Kidney tubule cell (primary cell): ENCODE measurements at places on chromosomes 3 and 15.
A peak's percentile ranks its signal among the peaks of the same experiment; 100 is the strongest.

DNA sequence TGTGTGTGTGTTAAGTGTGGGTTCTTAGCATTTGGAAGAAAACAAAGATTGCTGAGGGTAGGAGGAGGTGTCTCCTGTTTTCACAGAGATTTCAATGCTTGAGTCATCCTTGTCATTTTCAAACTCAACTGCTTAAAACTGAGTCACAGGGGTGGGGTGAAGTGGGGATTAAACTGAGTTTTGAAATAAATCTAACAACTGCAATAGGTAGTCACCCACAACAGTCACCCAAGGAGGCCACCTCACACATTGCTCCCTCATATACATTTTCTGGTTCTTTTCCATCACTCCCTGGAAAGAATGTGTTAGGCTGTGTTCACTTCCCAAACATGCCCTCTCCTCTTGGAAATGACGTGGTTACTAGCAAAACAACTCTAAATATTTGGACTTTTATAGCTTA, 187.7 kb upstream of the CMC1 start:
- peak; percentile 63 for DNase-seq

DNA sequence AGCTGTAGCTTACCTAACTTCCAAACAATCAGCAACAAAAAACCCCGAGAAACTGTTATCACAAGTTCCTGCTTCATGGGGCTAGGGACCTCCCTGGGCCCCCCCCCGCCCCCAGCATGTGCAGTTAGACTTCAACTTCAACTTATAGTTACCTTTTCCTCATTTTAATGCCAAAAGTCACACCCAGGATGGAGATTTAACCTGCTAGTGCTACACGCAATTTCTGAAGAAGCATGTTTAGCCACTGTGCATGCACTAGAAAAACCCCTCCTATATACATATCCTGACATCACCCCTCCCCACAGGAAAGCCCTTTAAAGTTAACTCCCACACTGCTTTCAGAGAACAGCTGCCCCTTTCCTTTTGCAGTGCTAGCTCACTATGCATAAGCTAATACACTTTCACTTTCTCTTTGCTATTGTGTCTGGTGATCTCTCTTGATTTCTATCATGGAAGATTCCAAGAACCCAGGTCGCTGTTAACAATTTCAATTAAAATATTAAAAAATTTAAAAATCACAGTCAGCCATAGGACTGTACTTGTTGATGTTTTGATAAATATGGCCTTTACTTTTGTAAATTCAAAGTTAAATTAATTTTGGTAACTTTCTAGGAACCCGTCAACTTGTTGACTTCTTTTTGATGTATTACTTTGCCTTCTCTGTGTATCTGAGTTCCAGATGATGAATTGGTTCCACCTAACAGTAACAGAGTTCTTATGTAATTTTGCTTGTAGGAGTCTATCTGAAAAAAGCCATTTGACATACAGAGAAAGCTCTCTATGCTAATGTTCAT, 75.2 kb upstream of the ACAD9 start:
- DNase-seq = peak; percentile 49

DNA sequence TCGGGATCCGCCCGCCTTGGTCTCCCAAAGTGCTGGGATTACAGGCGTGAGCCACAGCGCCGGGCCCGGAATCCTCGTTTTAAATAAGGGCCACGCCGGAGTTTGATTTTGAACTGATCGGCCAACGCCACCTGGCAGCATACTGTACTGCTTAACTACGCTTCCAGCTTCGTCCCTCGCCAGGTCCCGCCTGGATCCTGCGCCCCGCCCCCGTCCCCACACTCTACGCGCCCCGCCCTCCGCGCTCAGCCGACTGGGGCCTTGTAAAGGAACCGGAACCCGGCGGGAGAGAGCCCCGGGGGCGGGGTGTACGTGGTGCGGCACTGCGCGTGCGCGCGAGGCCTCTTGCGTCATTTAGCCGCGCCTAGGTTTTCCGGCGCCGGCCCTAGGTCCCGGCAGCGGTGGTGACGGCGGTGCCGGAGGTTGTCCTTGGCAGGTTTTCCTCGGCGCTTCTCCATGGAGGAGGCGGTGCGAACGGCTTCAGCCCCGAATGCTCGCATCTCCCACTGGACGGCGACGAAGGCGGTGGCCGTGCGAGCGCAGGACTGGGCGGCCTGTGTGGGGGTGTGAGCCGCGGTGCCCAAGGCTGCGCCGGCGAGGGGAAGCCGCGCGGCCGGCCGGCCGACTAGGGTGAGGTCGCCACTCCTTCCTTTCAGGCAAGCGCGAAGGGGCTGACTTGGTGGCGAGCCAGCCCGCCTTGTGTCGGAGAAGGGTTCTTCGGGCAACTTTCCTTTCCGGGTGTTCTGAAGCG, at the start of gene NIPA2:
Gene NIPA2, plus strand, starts transcription at position 375 of the 751 bp plus-strand sequence. CDS start 13,066 bp downstream, outside the sequence.
- peak; percentile 98 for DNase-seq

DNA sequence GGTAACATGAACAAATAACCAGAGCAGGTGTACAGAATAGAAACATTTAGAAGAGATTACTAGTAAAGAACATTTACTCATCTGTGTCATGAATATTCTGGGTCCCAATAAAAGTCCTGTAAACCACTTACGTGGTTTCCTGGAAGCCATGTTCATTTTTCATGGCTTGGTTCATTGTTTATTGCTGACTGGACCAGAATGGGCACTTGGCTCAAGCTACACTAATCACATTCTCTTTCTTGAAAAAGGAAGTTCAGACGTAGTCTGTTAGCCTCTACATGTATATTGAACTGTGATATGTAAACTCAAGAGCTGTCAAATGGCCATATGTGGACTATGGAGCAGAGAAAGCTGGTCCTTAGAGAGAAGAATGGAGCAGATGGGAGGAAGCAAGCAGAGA, 138.3 kb upstream of the FAM3D start:
- no peak for DNase-seq
